Dorsolateral prefrontal cortex (tissue), 122 donors: ENCODE measurements at places on chromosomes 4 and X. TPM values are rescaled to one million over a fixed set of nuclear protein-coding genes. Genes with fewer than 3 reads are reported as not detected.

DNA sequence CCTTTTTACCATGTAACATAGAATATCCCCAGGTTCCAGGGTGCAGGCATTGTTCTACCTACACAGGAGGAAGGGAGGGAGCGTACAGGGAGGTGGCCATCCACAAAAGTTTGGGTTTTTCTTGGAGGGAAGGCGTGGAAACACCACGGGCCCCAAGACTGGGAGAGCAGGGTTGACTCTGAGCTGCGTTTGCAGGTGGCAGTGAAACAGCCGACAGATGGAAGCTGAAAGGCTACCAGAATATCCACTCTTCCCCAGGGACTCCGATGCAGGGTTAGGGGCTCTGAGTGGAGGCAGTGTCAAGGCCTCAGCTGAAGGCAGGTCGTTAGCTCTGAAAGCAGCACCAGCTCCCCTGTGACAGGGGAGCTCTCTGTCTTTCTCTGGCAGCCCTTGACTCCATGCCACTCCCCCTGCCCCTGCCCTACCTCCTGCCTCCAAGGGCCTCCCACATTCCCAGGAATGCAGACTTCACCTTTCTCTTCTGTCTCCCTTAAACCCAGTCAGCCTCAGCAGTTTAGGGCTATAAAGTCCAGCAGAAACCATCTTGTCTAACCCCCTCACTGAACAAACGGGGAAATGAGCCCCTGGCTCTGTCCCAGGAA, 14.0 kb upstream of the GLOD5 start:
- no peak for DNase-seq

- DNase-seq, result no peak
These were observed 170.0 kb upstream of the NPY2R start for GRCh38 chr4:155038459-155038858.

- no peak for DNase-seq
These were observed 221.7 kb downstream of the BCOR start for GRCh38 chrX:39875834-39876628.

- DNase-seq, result no peak
These were observed 1273.0 kb downstream of the RAPGEF2 start for GRCh38 chr4:160375772-160376452.

DNA sequence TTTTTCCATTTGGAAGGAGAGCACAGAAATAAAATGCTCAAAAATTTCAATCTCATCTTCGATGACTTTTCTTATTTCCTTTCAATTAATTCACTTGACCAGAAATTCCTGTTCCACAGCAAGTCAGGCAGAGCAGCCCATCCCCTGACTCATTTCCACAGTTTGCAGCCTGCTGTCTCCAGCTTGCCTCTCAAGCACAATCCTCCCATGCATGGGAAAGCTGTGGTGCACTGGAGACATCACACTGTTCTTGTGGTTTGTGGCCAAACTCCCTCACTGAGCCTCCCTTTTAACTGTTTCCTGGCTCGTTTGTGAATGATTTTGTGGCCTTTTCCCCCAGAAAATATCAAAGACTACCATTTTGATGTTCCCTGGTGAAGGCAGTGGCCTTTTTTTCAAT, 114.0 kb upstream of the ENPEP start:
- DNase-seq, result no peak

DNA sequence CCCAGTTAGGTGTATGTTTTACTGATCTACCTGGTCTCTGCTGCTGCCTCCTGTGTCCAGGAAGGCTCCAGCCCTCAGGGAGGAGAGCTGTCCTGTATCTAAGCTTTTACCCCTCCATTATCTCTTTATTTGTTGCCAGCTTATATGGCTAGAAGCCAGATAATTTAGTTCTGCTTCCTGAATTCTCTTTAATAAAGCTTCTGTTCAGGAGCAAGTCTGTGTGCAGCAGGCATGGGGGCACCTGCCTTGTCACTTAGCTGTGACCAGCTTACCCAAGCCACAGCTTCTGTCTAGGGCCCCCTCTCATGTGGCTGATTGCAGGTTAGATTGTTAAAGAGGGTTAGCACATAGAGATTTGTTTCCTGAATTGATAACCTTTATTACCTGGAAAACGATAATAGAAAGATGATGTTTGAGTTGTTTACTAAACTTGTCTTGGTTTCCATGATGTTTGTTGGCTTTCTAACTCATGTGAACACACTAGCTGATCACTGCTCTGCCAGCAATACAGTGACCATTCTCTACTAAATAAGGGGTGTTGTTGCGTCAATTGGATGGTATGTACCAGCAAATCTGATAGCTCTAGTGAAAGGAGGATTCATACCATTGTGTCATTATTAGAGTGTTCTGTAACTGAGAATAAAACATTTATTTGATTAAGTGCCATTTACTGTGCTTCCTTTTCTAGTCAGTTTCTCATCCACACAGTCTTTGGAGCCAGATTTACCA, 189.8 kb upstream of the ANK2 start:
- no peak for DNase-seq

DNA sequence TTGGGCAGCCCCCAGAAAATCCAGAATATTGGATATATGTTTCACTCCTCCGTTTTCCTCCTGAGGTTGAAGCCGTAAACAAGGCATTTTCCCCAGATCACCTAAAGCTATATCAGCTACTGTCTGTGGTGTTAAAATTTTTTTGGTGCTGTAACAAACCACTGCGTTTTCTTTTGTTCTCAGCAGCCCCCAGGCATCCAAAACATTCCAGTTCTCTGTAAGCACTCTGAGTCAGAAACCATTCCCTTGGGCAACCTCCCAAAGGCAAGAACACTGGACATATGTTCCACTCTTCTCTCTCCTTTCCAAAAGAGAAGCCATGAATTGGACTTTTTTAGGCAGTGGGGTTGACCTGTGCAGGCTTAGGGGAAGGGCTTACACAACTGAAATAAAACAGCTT, 310.9 kb downstream of the MID1IP1 start:
- DNase-seq, result no peak

DNA sequence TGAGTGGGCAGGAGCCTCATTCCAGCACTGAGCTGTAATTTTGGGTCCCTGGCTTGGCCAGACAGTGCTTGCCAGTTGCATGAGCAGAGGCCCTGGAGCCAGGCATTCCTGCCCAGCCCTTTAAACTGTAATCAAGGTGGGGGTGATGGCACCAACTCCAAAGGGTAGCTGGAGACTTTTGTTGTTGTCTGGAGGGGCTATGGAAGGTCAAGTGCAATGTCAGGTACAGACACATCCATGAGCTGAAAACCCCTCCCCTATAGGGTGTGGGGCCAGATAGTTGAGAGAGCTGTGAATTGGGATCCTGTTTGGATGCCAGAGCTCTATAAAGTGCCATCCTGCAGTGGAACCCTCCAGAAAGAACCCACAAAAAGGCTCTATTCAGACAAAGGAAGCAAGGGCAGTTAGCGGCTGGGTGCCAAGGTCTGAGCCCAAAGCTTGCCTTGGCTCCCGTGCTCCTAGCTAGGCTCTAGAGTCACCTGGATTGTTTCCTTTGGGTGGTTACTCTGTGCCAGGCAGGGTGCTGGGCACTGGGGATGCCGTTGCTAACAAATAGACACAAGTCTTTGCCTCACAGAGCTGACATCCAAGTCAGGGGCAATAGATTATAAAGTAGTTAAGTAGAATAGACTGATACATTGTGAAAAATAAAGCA, 163.0 kb downstream of the EFNB1 start:
- DNase-seq, result no peak

DNA sequence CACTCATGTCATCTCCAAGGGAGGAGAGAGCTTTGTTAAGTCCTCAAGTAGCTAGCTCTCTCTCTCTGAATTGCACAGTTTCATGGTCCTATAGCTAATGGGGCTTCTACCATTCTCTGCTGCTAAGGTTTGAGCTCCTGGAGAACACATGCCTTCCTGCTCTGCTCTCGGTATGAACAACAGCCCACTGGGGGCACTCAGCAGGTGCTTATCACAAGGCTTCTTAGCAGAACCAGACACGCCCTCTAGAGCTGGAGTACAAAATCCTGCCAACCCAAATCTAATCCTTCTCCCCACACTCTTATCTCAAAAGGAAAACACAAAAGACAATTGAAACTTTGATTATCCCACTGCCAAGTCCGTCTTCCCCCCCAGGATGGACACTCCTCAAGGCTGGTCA, 176.5 kb downstream of the HS3ST1 start:
- DNase-seq, result no peak

DNA sequence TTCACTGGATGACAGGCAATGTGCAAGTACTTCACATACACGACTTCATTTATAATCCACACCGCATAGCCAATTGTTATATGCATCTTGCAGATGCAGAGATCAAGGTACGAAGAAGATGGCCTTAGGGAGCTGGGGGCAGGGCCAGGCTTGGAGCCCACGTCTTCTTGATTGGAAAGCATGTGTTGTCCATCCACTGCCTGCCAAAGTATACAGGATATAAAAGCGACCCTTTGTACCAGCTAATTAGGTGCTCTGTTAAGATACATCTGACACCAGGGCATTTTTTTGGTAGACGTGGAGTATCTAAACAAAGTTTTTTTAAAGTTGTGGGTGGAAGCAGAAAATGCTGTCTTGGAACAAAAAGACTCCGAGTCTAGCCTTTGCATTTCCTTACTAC, 1.4 kb downstream of the C4orf36 start:
- DNase-seq, result no peak

DNA sequence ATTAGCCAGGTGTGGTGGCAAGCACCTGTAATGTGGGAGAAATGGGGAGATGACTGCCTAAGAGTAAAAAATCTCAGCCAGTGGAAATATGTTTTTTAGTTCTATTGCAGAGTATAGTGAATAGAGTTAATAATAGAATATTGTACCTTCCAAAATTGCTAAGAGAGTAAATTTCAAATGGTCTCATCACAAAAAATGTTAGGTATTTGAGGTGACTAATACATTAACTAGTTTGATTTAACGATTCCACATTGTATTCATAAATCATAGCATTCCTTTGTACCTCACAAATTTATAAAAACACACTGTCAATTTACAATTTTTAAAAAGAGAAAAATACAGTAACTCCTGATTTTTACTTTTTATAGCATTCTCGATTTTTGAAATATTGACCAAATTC, 681.5 kb upstream of the EPHA5 start:
- DNase-seq, result no peak

GRCh38 chr4:153906231-153906630, 117.3 kb upstream of the SFRP2 start:
- DNase-seq, result no peak

- no peak for DNase-seq
These were observed 696 bp upstream of the CA5B start for GRCh38 chrX:15737190-15737958.

DNA sequence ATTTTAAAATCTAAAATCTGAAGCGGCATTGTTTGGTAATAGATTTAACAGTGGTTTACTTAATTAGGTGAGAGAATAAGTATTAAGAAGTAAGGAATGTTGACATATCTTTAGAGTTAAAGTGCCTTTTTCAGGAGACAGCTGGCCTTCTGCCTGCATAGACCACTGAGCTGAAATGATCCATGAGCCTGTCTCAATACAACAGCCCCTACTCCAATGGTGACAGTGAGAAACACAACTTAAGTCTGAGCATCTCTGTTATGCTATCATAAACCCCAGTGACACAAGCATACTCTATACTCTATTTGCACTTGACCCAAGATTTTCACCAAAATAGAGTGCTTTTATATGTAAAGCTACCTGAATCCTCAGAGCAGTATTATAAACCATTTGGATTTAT, 137.9 kb downstream of the GRIA2 start:
- DNase-seq, result no peak

DNA sequence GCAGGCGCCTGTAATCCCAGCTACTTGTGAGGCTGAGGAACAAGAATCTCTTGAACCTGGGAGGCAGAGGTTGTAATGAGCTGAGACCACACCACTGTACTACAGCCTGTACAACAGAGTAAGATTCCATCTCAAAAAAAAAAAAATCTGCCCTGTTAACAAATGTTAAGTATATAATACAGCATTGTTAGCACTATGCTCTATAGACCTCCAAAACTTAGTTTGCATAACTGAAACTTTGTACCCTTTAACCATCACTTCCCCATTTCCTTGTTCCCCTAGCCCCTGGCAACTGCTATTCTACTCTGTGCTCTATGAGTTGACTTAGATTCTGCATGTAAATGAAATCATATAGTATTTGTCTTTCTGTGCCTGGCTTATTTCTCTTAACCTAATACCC, 76.7 kb downstream of the TAB3 start:
- DNase-seq, result no peak

GRCh38 chrX:106035064-106035463, 3.5 kb downstream of the SERPINA7 start:
- DNase-seq, result no peak

- DNase-seq, result no peak
These were observed 184.4 kb downstream of the TENM3 start for GRCh38 chr4:182427554-182427953.

DNA sequence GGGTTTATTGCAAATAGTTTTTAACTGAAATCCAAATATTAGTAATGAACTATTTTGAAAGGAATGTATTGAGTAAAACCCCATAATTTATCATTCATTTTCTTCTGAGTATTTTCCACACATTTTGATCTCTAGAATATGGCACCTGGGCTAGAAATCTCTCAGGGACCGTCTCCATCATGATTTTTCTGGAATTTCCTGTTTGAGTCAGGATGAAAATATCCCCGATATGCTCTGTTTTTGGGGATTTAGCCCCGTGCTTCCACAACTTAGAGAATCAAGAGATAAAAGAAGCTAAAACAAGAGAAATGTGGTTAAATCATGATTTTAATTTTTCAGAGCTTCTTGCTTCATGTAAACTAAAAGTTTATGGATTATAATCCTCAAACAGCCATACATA, 114.2 kb downstream of the SPCS3 start:
- DNase-seq, result no peak

- no peak for DNase-seq
These were observed 74.0 kb downstream of the ATG4A start for GRCh38 chrX:108165383-108166111.

- DNase-seq, result no peak
These were observed 23.7 kb upstream of the LRAT start for GRCh38 chr4:154720123-154720522.

GRCh38 chr4:10051517-10052135, 30.3 kb upstream of the SLC2A9 start:
- DNase-seq, result no peak

GRCh38 chrX:48823053-48823452, 3.3 kb upstream of the ERAS start:
- no peak for DNase-seq

DNA sequence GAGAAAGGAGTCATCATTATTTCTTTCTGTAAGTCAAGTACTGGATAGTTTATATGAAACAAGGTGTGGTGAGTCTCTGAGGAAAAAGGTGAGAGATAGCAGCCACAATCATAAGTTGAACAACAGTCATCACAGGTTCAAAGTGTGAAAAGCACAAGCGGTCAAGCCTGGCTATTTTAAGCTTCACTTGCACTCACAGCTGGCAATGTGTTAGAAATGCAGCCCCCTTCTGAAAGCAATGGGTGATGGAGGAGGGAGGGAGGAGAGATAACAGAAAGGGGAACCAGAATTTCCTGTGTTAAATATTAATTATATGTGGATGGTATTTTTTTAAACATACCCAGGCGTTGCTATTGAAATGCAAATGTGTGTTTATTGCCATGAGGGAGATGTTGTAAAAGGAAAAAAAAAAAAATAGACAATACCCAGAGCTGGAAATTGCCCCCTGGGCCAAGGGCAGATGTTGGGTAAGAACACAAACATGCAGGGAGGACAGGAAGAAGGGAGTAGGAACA, 26.9 kb upstream of the BMP3 start:
- DNase-seq, result no peak

KCNIP4 gene
- total RNA-seq, result 118 TPM

REPS2 gene
- 94.8 TPM for total RNA-seq

LUZP4 gene
- total RNA-seq, result not detected

RAB40AL gene
- 5.3 TPM for total RNA-seq

MAGEB2 gene
- total RNA-seq, result not detected

AKAP4 gene
- not detected for total RNA-seq

RHOXF2B gene
- not detected for total RNA-seq

PABPC1L2A gene
- 15.4 TPM for total RNA-seq

PASD1 gene
- not detected for total RNA-seq

KIF4A gene
- total RNA-seq, result 0.42 TPM

ARR3 gene
- total RNA-seq, result not detected

XPNPEP2 gene
- not detected for total RNA-seq

CPLX1 gene
- 355 TPM for total RNA-seq
